Lower lobe of right lung (tissue), 2 donors: ENCODE measurements at places on chromosomes 5 and 9. TPM values are rescaled to one million over a fixed set of nuclear protein-coding genes. Genes with fewer than 3 reads are reported as not detected.

DNA sequence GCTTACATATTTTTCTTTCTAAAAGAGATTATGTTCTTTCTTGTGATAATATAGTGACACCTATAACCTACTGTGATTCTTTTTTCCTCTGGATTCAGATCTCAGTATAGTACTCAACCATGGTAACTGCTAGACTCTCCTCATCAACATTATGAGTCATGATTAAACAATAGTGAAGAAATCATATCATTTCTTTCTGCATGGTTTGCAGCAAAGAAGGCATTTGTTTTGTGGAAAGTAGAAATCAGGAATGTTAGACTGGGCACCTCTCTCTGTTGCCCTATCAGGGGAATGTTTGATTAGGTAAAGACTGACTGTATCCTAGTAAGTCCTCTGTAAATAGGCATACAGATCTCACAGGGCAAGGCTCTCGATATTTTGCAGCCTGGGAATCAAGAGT is 25.6 kb upstream of the SMC2 start:
- no peaks in the 10 kb centered on the region for H3K36me3 ChIP-seq
- DNase-seq = no peak
- H3K27me3 ChIP-seq = no peaks in the 10 kb centered on the region
- H3K27ac ChIP-seq = no peak overlapping the region

DNA sequence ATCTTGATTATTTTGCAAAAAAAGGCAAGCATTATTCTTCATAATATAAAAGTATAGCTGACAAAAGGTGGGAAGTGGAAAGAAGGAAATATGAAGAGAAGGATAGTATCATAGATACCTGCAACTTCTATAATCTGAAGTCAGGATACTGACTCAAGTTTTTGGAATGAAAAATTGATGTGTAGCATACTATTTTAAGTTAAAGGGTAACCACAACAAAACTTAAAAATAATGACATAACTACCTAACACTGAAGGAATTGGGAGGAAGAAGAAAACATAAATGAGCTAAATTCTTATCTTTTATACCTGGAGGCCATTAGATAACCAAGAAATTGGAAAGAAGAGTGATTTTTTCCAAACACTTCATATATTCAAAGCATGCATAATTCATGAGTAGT is 51.8 kb upstream of the TLE1 start:
- no peak overlapping the region for H3K27ac ChIP-seq
- no peak for DNase-seq
- no peaks in the 10 kb centered on the region for H3K4me1 ChIP-seq

GRCh38 chr5:157835041-157835440 is 23.9 kb downstream of the CLINT1 start:
- DNase-seq = no peak
- H3K27me3 ChIP-seq = no peaks in the 10 kb centered on the region
- no peaks in the 10 kb centered on the region for H3K36me3 ChIP-seq
- no peak overlapping the region for H3K4me3 ChIP-seq

GRCh38 chr5:150621301-150621700 is 19.2 kb upstream of the SYNPO start:
- H3K36me3 ChIP-seq = no peaks in the 10 kb centered on the region
- H3K4me3 ChIP-seq = no peak overlapping the region
- H3K27me3 ChIP-seq = no peaks in the 10 kb centered on the region
- H3K4me1 ChIP-seq = peaks cover 82% of the 10 kb centered on the region
- peak overlapping the region; percentile 24 for H3K27ac ChIP-seq
- no peak for DNase-seq

GRCh38 chr5:139872052-139872766 is 76.6 kb downstream of the PSD2 start:
- DNase-seq = no peak
- peaks cover 3% of the 10 kb centered on the region for H3K27me3 ChIP-seq
- no peaks in the 10 kb centered on the region for H3K4me1 ChIP-seq
- H3K27ac ChIP-seq = no peak overlapping the region
- no peak overlapping the region for H3K4me3 ChIP-seq

Gene PCDHB11
- 2.7 TPM for total RNA-seq

Gene TAF11L5
- not detected for total RNA-seq

Gene SLC12A2
- total RNA-seq = 24.1 TPM

Gene TMEM203
- total RNA-seq = 26.6 TPM
